ENCODE measurements at places on chromosomes 11 and 22.
A peak's percentile ranks its signal among the peaks of the same experiment; 100 is the strongest.

DNA sequence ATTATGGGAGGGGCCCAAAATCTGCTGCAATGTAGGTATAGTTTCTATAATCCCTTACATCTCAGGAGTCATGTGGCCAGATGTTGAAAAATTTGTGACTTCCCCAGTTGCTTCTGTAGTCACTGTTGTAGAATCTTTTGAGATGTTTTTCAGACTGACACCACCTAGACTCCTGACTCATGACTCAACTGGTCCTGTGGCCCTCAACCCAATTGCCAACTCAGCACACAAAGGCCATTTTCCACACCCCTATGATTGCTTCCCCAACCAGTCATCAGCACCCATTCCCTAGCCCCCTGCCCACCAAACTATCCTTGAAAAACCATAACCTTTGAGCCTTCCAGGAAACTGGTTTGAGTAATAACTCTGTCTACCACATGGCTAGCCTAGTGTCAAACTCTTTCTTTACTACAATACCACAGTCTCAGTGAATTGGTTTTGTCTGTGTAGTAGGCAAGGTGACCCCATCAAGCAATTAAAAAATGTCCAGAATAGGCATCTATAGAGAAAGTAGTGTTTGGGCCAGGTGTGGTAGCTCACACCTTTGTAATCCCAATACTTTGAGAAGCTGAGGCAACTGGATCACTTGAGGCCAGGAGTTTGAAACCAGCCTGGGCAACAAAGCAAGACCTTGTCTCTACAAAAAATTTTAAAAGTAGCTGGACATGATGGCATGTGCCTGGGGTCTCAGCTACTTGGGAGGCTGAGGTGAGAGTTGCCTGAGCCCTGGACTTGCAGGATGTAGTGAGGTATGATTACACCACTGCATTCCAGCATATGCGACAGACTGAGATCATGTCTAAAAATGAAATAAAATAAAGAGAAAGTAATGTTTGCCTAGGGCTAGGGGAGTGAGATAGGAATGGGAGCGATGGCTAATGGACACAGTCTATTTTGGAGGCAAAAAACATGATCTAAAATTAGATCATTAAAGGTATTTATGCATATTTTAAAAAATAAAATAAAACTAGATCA, 24.1 kb upstream of the FEZ1 start:
- no peak for DNase-seq

DNA sequence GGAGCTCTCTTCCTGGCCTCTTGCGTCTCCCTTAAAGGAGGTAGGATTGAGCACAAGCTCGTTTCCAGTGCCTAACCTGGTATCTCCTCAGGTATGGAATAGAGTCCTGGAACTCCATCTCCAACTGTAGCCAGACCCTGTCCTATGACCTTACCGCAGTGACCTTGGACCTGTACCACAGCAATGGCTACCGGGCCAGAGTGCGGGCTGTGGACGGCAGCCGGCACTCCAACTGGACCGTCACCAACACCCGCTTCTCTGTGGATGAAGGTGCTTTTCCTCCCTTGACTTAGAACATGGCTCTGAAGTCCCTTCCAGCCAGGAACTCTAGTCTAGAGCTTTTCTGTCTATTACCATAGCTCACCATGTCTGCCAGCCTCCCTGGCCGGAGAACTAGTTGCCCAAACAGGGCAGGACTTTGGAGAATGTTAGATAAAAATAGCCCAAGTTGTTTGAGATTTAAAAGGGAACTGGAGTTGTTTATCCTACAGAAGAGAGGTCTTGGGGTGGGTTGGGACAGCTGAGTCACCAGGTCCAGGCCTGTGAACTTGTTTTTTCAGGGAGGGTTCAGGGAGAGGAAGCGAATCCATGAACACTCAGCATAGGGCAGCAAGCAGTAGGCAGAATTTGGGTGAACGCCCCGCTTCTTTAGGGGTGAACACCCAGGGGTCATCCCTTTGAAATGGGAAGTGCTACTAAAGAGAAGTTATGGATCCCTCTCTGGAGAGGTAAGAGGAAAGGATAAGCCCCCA, 3.3 kb downstream of the IL10RA start:
- no peak for DNase-seq

- DNase-seq: no peak
Observed at GRCh38 chr11:126137136-126137535, 74.3 kb downstream of the RPUSD4 start.

- DNase-seq: no peak
Observed at GRCh38 chr11:44305470-44306051, 4.4 kb downstream of the ALX4 start.

- no peak for DNase-seq
Observed at GRCh38 chr11:86143087-86144030, 74.5 kb upstream of the PICALM start.

GRCh38 chr11:76088511-76088910, 117.8 kb downstream of the WNT11 start:
- no peak for DNase-seq

DNA sequence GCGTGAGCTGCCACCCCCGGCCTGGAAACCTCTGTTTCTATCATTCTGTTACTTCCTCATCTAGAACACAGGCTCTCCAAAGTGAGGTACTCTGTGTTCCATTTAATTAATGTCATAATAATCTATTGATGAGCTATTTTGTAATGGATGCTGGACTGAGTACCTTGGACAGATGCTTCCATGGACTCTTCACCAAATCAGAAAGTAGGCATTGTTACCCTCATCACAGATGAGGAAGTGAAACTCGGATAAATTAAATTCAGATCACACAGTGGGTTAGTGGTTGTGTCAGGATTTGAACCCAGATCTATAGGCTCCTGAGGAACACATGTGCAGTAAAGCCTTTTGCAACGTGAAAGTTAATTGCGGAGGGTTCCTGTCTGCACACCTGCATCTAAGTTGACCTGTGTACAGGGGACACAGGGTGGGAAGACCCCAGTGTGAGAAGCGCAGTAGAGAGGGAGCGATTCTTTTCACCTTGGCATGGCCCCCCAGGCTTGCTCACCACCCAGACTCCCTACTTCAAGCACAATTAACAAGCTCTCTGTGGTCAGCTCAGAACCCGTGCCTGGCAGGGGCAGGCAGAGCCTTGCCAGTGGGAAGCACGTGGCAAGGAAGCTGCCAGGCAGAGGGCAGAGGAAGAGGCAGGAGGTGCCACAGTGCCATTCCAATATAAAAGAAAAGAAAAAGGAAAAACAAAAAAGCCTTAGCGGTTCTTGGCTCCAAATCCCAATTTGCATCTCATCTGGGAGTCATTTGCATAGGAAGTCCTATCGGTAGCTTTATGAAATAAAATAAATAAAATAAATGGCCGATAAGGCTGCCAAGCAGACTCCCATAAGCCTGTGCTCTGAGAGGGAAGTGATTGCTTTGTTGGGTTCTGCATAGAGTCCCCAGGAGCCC, 239.3 kb downstream of the GRIK4 start:
- DNase-seq: no peak

GRCh38 chr11:119729951-119730613, 1.1 kb upstream of the NECTIN1 start:
- peak; percentile 32 for DNase-seq

DNA sequence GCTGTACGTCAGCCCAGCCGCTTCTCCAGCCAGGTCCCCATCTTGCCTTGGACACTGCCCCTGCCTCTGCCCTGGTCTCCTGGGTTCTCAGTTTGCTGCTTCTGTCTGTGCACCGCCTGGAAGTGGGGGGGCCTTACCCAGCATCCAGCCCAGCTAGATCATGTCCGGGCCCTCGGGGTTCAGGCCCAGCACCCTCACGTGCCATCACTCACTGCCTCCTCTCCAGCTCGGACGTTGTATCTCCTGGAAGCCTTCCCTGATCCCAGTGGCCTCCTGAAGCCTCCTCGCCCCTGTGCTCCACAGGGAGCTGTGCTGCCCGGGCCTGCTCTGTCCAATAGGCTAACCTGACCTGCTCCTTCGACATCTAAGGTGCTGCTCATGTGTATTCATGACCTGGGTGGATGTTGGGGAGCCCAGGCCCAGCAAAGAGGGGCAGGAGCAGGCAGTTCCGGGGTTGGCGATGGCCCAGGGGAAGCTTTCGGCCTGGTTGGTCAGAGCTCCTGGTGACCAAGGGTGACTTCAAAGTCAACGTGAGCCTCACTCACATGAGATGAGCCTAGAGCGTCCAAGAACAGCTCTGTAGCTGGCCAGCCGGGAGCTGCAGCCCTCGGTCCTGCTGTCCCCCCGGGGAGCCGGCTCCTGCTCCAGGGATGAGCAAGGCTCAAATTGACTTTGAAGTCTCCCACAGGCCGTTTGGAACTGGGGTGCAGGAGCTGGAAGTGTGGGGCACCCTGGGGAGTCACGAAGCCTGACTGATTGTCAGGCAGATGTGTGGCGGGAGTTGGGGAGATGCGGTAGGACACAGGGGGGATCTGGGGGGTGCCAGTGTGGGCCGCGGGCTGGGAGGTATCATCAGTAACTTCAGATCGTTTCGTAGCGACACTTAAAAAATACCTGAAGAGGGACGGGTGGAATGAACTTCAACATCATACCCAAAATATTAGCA, 5.2 kb upstream of the ASCL2 start:
- no peak for DNase-seq

DNA sequence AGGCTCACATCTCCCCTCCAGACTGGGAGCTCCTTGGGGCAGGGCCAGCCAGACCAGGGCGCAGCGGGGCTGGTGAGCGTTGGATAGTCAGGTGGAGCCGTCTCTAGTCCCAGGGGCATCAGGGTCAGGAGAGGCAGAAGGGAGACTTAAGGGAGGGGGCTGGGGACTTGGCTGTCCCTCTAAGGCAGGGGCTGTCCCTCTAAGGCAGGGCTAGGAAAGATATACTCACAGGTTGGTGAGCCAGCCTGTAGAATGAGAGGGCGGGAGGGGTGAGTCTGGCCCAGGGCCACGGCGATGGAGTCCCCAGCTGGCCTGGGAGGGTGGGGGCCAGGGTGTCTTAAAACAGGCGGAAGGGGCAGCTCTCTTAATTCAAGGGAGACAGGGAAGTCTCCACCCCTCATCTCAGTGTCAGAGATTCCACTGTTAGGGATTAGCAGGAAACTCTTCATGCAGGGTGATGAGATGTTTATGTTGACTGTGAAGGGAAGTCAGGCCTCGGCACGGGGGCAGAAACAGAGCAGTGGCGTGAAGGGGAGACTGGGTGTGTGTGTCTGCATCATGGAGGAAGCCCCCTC, 11.3 kb downstream of the P2RY2 start:
- no peak for DNase-seq

GRCh38 chr11:112797648-112798293, 163.4 kb upstream of the NCAM1 start:
- DNase-seq: no peak

DNA sequence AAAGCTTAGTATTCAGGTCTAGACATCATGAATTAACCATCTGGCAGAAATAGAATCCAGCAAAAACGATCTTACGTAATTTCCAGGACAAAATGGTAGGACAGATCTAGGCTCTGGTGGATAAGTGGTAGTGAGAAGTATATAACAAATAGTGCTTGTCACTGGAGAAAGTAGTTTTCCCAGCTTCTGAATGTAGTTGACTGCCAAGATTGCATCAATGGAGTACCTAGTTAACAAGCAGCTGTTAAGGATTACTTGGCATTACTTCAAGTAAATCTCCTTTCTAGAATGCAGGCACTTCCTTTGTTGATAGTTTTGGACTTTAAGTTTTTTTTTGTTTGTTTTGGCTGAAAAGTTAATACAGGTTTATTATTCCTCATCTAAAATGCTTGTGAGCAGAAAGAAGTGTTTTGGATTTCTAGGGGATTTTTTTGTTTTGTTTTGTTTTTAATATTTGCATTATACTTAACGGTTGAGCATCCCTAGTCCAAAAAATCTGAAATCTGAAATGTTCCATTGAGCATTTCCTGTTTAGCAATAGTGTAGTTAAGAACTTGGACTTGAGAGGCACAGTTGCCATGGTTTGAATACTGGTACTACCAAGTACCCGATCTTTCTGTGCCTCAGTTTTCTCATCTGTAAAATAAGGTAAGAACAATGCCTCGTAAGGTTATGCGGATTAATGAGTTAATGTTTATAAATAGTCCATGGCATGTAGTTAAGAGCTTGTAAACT, 20.3 kb downstream of the FAM118B start:
- peak; percentile 16 for DNase-seq

DNA sequence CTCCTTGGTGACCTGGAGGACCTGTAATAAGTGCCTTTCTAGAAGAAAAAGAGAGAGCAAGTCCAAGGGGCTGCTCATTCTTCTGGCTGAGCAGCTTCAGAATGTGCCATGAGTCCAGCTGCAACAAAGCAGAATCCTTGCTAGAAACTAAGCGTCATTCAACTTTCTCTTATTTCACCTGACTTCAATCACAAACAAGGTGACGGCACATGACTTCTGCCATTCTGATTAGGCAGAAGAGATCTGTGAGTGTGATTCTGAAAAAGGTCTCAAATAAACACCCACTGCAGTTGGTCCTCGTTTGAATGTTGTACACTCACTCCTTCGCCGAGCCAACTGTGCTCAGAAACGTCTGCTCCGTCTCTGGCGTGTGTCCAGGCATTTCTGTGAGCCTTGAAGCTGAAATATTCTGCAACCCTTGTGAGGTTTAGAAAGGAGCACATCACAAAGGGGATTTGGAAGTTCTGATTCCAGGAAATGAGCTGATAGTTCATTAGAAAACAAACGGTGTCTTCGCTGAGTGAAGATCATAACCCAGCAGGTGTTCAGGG, 623.8 kb upstream of the KIRREL3 start:
- DNase-seq: no peak

DNA sequence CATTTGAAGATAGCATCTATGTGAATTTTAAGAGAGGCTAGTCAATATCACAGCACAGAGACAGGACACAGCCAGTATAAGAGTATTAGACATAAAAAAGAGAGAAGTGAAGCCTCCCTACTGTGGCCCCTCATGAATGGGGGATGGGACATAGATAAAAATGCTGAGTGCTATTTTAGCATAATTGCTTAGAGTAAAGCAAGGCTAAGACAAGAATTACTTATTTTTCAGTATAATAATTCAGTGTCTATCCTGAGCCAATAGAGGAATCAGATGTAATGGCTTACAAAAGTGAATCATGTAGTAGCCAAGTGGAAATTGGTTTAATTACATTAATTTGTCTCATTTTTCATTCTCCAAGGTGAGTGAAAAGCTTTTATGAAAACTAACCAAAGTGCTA, 419.5 kb downstream of the NELL1 start:
- DNase-seq: no peak

GRCh38 chr11:119745112-119745511, 16.1 kb upstream of the NECTIN1 start:
- DNase-seq: no peak

DNA sequence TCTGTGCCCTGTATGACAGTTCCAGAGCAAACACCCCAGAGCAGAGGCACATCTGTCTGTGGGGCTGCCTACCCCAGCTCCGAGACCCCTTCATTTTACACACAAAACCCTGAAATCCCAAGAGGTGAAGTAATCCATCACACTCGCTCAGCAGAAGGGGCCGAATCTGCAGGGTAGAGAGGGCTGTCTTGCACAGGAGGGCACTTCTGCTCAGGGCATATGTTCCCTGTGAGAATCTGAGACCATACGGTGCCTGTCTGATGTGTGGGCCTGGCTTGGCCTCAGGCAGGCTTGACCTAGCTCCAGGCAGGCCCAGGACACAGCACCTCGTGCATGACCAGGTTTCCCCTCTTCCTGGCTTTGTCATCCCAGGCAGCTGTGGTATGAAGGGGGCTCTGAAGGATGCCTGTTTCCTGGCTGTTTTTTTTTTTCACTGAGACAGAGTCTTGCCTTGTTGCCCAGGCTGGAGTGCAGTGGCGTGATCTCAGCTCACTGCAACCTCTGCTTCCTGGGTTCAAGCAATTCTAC, 37.2 kb downstream of the GRIK4 start:
- no peak for DNase-seq

- no peak for DNase-seq
Observed at GRCh38 chr22:41899110-41899509, 15.8 kb downstream of the SHISA8 start.

Measured in fibroblast of the conjunctiva (primary cell).